ENCODE measurements at places on chromosomes 4 and X.

DNA sequence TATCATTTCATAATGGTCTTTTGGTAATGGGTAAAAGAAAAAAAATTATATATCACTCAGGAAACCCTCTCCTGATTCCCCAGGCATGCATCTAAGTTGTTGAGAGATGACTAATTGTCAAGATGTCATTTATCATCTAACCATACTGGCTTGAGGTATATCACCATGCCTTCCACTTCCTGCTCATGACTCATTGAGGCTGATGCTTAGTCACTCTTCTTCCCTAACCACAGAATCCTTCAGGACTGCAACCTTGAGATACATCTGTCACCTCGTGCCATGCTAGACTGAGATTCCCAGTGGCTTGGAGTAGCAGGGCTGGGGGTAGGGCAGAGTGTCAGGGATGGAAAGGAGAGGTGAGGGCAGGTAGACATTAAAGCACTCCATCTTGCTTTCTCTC lies 782.5 kb upstream of the INTU start:
- peak; percentile 83 for DNase-seq

- no peak for DNase-seq
Measured at GRCh38 chr4:121299367-121299766, 81.5 kb downstream of the QRFPR start.

DNA sequence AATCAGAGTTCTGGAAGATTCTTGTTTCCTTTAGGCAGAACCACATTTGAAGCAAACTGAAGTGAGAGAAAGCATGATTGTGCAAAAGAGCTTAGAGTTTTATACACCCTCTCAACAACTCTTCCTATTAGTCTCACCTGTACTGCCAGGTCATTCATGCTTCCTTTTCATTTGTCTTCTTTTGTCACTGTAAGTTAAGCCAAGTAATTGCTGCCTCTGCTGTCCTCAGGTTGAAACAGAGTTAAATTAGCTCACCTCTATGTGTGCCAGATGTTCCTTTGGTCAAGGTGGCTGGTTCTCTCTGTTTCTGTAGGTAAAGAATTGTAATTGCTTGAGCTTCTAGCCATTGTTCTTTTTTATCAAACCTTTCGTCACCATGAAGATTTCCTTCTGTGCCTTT lies 41.1 kb upstream of the HPGD start:
- DNase-seq: no peak

DNA sequence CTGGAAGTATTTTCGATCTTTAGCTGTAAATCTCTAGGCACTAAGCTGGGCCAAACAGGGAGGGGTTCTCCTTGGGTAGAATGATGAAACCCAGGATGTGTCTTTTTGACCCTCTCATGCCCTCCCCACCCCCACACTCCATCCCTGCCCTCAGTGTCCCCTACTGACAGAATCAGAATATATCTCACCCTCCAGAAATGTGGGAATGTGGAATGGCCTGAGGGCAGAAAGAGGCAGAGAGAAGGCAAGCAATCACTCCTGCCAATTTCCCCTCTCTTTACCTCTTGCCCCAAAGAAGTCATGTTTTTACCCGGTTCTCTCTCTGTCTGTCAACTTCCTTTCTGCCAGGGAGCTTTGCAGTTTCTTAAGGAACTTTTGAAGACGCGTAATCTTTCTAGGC lies 34.4 kb downstream of the RAP2C start:
- no peak for DNase-seq
